Femur (tissue), 1 donor: ENCODE measurements at places on chromosomes 7 and 10.

GRCh38 chr7:74429153-74429747 lies 24.5 kb upstream of the GTF2IRD1 start:
- no peak for DNase-seq

DNA sequence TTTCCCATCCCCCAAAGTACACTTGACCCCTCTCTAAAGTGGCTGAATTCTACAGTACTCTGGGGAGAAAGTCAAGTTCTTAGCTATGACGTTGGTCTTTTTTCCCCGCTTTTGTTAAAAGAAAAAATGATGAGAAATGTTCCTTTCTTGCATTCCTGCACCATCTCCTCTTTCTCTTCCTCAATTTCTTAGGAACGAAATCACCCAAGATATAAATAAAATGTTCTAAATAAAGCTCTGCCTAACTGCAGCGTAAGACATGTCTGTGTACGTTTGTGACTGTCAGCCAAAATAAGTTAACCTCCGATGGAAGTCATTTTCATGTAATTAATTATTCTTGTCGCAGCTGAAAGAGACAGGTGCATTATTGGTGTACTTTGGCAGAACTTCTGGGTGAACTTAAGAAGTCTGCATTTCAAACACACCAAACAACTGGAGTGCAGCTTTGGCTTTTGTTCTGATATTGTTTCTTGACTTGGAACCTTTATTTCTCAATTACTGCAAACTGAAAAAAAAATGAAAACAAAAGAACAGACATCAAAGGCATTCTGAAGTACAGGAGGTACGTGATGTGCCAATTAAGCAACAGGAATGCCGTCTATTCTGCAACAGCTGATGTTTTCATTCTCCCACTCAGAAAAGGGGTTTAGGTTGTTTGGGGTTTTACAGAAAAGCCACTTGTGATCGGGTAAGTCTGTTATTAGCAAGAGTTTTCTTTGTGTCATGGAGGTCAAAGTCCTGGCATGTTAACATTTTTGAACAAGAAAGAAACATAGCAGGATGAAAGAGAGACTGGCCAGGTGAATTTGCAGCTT lies 82.4 kb upstream of the SDK1 start:
- DNase-seq = no peak

DNA sequence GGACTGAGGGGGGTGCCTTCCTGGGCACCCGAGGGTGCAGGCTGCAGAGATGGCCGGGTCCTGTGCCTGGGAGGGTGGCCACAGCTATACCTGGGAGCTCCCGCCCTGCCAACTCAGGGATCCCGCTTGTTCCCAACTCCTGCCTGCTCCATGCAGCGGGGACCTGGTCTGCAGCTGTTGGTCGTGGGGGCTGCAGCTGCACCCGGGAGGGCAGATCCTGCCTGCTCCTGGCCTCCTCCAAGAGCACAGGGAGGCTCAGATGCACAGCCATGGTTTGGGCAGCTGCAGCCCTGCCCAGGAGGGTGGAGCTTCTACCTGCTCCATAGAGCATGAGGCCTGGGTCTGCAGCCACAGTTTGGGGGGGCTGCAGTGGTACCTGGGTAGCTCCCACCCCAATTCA lies 13.3 kb upstream of the TCTN3 start:
- no peak for DNase-seq

GRCh38 chr10:117237401-117237991 lies 3.4 kb upstream of the SLC18A2 start:
- DNase-seq = no peak

GRCh38 chr10:77513220-77513619 lies 124.4 kb downstream of the KCNMA1 start:
- DNase-seq = no peak

GRCh38 chr10:89520706-89521105 lies 14.7 kb downstream of the SLC16A12 start:
- DNase-seq = no peak

DNA sequence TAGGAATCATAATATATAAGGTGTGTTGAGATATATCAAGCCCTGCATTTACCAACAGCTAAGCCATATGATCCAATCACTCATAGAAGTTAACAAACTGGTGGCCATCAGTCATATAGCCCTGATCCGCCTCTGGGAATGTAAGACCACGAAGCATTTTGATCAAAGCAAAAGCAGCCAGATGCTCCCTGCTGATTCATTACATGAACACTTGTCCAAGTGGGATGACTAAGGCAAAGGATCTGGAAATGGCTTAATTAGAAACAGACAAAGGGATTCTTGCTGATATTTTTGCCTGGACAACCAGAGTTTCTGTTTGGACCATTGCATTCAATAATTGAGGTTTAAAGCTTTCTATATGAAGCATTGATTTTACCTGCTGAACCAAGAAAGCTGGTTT lies 535.5 kb downstream of the GPAM start:
- DNase-seq = no peak

DNA sequence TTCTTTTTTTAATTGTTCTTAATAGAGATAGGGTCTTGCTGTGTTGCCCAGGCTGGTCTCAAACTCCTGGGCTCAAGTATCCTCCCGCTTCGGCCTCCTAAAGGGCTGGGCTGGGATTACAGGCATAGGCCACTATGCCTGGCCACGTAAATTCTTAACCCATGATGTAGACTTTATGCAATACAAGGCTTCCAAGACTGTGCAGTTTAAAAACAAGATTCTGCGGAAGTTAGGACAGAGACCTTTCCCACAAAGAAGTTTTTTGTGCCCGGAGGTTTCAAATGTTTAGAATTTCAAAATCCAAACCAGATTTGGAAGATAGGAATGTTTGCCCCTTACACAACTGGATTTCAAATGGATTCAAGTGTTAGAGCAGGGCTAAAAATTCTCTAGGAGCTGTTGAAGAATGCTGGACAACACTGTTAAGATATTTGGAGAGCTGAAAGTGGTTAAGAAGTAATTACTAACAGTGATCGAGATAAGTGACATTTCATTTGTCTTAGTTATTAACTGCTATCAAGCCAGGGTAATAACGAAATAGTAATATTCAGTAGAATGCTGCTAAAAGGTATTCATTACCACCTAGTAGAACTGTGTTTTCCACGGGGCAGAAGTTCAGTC lies 7.4 kb downstream of the APBB1IP start:
- DNase-seq = no peak

- DNase-seq = no peak
Observed at GRCh38 chr10:87757685-87758084, 60.3 kb downstream of the ATAD1 start.

GRCh38 chr10:120181154-120181553 lies 275.9 kb upstream of the PLPP4 start:
- DNase-seq = no peak

- no peak for DNase-seq
Observed at GRCh38 chr7:107474104-107474521, 4.3 kb downstream of the GPR22 start.

DNA sequence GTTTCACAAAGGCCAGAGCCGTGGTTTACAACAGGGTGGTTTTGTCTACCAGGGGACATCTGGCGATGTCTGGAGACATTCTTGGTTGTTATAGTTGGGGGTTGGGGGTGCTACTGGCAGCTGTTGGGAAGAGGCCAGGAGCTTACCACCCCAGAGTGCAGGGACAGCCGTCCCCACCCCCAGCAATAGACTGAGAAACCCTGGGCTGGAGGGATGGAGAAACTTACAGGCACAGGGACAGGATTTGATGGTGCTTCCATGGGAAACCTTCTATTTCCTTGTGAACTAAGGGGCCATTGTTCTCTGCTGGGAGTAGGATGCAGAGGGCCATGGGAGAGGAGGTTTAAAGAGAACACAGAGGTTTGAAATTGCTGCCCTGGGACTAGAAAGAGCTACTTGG lies 10.9 kb downstream of the ADCK2 start:
- DNase-seq = no peak

DNA sequence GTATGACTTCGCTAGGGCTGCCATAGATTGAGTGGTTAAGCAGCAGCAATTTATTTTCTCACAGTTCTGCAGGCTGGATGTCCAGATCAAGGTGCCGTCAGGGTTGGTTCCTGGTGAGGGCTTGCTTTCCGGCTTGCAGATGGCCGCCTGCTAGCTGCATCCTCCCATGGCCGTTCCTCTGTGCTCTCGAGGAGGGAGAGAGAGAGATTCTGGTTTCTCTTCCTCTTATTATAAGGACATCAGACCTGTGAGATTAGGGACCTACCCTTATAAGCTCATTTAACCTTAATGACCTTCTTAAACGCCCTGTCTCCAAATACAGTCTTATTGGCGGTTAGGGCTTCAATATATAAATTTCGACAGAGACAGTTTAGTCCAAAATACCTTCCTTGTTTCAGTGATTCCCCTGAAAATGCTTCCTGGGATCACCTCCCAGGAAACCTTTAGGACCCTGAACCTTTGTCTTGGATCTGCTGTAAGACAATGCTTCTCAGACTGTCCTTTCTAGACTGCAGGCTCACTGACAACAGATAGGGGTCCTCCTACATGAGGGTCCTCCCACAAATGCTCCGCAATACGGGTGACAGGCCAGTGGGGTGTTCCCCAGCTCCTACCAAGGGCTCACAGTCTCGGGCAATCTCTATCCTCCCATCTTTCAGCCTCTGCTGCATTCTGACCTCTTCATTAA lies 82.5 kb upstream of the BAIAP2L1 start:
- no peak for DNase-seq

DNA sequence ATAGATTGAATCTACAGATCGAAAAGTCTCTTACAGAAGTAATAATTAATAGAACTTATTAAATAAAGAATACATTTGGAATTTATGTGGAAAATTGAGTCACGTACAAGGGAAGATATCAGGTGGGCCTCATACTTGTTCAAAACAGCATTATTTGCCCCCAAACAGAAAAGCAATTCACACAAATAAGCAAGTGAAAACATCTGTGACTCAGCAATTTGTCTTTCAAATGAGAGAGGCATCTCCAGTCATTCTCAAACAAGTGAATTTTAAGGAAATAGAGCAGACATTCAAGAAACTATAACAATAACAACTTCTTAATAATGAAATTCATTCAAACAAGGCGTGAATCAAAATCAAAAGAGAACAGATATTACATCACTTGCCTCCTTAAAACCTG lies 50.1 kb downstream of the SEMA3A start:
- no peak for DNase-seq

DNA sequence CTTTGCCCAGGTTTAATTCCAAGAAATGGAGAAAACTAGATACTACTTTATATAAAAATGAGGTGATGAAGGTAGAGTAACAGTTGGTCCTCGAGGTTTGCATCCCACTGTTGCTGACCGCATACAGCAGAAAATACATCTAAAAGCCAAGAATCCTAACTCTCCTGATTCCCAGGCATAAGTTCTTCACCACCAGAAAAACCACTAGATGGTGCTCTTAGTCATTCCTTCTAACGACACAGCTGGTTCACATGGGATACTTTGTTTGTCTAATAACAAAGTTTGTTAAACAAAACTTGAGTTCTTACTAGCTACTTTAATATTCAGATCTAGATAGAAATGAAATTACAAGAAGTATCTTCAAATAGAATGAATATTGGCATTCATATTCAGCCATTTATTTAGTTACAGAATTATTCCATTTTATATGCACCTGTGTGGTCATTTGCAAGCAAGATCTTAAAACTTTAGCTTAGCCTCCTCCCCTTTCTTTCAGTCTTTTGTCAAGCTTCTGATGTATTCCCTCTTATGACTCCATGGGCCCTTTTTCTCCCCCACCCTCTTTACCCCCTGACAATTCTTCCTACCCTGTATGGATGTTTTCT lies 54.1 kb upstream of the CYP26C1 start:
- DNase-seq = no peak

- no peak for DNase-seq
Observed at GRCh38 chr10:13087986-13088618, 11.9 kb upstream of the OPTN start.

DNA sequence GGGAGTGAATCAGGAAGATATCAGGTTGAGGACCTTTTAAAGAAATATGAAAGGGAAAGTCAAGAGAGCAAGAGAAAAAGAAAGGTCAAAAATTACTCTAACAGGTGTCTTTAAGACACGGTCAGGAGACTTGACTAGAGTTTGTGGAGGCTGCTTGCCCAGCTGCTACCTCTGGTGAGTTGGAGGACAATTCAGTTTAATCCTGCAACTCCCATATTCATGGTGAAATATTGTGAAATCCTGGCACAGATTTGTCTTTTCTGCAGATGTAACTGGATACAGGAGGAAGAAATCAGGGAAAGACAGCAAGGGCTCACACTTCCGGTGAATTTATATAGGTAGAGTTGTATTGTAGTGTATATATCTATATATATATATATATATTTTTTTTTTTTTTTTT lies 93.5 kb downstream of the AKAP9 start:
- no peak for DNase-seq

DNA sequence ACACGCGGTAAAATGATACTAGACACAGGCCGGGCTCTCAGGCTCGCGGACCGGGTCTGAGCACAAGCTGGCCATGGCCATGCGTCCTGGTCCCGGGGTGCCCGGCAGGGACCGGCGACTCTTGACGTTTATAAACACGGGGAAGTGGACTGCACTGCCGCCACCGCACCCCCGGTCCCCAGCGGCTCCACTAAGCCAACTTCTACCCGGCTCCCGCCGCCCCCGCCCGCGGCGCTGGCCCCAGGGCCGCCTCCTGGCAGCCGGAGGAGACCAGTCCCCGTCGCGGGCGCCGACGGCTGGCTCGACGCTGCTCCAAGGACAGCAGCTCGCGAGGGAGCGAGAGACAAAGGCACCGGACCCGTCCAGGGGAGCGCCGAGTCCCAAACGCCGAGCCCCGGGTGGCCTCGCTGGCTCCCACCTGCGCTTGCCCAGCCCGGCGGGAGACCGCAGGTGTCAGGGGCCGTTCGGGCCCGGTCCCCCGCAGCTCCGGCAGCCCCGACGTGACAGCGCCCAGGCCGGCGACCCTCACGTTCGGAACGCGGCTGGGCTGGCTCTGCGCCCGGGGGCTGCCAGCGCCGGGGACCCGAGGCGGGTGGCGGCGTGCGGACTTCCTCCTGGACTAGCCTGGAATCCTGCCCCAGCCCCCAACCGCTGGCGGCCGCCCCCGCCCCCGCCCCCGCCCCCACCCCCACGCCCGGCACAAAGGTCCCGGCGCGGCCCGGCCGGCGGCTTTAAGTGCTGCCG lies 517 bp downstream of the ITGB1 start:
- DNase-seq = peak; percentile 72

DNA sequence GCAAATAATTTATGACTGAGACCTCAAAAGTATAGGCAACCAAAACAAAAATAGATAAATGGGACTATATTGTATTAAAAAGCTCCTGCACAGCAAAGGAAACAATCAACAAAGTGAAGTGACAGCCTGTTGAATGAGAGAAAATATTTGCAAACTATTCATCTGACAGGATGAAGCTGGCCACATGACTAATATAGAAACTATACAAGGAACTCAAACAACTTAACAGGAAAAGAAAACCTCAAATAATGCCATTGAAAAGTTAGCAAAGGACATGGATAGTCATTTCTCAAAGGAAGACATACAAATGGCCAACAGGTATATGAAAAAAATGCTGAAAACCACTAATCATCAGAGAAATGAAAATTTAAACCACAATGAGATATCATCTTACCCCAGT lies 245.1 kb downstream of the STK31 start:
- no peak for DNase-seq
